ENCODE measurements at places on chromosomes 2 and 18.

GRCh38 chr18:58054041-58054781 lies 10.2 kb downstream of the NEDD4L start:
- DNase-seq, result no peak

DNA sequence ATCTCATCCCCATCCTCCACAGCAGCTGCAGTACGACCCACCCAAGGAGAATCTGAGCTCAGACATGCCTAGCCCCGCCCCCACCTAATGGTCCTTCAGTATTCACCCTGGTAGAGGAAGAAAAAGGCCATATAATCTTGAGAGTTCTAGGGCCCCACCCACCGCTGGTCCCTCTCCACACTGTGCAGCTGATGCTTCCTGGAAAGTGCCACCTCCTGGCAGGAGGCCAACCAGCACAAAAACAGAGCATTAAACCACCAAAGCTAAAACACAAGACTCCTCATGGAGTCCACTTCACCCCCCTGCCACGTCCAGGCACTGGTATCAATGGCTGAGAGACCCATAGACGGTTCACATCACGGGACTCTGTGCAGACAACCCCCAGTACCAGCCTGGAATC lies 40.7 kb downstream of the MC4R start:
- DNase-seq, result no peak

GRCh38 chr18:8816220-8816619 lies 110.9 kb downstream of the MTCL1 start:
- no peak for DNase-seq

DNA sequence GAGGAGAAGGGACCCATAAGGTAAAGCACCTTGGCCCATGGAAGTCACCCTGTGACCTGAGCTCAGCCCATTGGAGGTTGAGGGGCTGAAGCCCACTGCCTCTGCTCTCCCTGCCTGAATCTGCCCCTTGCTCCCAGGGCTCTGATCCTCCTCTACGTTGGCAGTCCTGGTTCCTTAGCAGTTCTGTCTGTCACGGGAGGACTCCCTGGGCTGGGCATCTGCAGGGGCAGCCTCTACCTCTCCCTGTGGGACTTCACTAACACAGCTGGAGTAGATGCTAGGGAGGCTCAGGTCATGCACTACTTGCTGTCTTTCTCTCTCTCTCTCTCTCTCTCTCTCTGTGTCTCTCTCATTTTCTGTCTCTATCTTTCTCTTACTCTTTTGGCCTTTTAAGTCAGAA lies 8.7 kb downstream of the GYPC start:
- DNase-seq, result no peak

- no peak for DNase-seq
These were observed 828 bp downstream of the CIB4 start for GRCh38 chr2:26640331-26640745.

DNA sequence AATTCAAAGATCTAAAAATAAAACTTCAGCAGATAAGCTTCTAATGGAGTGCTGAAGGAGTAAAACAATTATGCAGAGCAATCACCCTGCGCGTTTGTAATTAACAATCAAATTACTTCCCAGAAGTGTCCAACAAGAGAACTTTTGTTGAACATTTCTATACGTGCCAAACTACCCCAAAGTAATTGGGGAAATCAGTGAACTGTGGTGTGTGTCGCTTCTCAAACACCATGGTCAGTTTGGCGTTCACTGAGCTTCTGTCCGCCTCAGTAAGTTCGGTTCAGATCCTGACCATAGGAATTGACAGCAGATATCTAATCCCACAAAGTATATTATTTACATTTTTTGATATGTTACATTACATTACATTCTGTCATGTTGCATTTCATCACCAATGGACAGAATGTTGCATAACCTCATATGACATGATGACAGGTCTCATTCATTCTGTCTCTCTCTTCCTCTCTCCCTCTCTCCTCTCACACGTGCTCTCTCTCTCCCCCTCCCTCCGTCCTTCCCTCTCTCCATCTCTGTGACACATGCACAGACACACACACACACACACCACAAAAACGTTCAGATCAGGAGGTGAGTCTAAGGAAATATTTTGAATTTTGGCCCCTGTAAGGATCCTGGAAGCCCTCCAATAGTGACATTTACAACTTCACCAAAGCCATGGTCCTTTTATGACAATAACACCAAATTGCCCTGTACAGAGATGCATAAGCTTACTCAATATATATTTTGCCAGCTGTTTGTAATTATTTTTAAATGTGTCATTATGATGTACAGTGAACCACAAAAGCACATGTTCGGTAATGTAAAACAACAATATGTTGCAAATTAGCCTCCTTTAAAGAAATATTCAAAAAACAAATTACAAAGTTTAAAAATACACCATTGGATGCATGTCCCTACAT lies 269.2 kb downstream of the FIGN start:
- DNase-seq, result no peak

GRCh38 chr2:212195626-212196025 lies 343.0 kb downstream of the ERBB4 start:
- no peak for DNase-seq

GRCh38 chr2:96526615-96527285 lies 9.8 kb upstream of the ARID5A start:
- DNase-seq, result no peak

DNA sequence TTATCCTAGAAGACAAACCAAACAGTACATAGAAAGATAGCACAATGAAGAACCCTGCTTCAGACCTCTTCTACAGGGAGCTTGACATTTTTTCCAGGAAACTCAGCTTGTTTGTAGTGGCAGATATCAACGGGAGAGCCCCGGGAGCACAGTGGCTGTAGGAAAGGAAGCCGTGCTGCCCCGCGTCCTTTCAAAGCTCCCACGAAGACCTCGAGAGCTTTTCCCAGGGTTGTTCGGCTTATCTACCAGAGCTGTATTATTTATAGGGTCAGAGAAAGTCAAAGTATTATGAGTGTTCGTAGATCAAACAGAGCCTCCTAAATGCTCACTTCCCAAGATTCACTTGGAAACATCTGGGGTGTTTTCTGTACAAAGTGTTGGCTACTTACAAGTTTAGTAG lies 167.1 kb upstream of the COPS8 start:
- DNase-seq, result no peak

DNA sequence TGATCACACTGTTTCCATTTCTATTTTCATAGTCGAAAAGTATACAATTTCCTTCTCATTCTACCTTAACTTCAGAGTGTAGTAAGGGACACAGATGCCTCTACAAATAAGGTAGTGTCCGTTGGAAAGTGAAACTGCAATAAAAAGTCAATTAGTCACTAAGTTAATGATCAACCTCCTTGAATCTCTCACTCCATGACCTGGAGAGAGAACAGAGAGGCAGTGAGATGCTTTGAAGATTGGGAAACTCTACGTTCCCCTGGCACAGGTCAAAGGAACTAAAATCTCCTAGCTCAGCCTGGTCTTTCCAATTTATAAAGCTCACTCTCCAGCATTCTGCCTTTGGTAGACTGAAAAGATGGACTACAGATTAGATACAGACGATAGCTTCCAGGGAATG lies 153.8 kb upstream of the ACAA2 start:
- DNase-seq, result no peak

DNA sequence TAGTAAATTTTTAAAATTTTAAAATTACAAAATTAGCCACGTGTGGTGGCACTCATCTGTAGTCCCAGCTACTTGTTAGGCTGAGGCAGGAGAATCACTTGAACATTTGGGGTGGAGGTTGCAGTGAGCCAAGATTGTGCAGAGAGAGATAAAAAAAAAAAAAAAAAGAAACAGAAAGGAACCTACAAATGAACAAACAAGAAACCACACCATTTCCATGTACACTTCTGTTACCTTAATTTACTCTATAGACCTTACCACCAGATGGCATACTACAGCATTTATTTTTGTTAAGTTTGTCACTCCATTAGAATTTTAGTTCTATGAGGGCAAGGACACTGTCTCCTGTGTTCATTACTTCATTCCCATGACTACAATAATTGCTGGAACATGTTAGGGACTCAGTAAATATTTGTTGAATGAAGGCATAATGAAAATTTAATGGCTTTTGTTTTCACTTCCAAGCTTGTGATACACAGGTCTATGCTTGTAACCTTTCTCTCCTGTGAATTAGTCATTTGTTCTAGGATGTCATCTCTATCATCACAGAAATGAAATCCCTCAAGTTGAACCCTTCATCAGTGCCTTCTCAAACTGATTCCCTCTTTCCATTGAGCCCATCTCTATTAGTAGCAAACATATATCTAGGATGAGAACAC lies 76.0 kb downstream of the ARHGAP15 start:
- DNase-seq, result no peak

GRCh38 chr18:36850527-36851201 lies 21.7 kb downstream of the KIAA1328 start:
- DNase-seq, result no peak

Data from iPS DF 6.9 (cell line).